ENCODE measurements at places on chromosomes 5 and 9.
A peak's percentile ranks its signal among the peaks of the same experiment; 100 is the strongest.

GRCh38 chr9:134641173-134641989 lies at the start of gene COL5A1:
Gene COL5A1 (plus strand): TSS chr9:134641803. CDS start chr9:134642188, 385 bp downstream.
- peak; percentile 92 for DNase-seq

- DNase-seq: no peak
Observed at GRCh38 chr5:80175337-80175736, 80.5 kb downstream of the SERINC5 start.

DNA sequence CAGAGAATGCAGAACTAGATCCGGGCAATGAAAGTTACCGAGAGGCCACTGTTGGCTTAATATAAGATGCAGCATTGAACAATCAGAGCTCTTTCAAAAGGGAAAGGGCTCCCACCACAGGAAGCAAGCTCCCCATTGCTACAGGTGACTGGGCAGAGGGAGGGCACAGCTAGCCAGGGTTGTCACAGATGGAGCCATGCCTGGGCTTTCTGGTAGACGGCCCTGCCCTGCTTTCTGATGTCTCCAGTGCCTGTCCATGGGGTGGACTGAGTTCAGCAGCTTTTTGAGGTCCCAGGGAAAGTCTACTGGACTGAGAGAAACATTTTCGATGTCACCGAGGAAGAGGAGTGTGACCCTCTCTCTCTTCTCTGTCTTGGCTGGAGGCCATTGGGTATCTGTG lies 14.1 kb downstream of the RGS3 start:
- DNase-seq: no peak

GRCh38 chr5:179777909-179778308 lies 15.9 kb upstream of the LTC4S start:
- no peak for DNase-seq

GRCh38 chr9:96644137-96644536 lies 11.0 kb downstream of the PRXL2C start:
- no peak for DNase-seq

- peak; percentile 64 for DNase-seq
Observed at GRCh38 chr9:22307013-22307711, 139.5 kb upstream of the DMRTA1 start.

- no peak for DNase-seq
Observed at GRCh38 chr5:108798513-108799265, 51.0 kb downstream of the FER start.

- no peak for DNase-seq
Observed at GRCh38 chr9:129558551-129559505, 62.1 kb downstream of the C9orf50 start.

- no peak for DNase-seq
Observed at GRCh38 chr9:115333277-115334070, 215.5 kb upstream of the TNC start.

DNA sequence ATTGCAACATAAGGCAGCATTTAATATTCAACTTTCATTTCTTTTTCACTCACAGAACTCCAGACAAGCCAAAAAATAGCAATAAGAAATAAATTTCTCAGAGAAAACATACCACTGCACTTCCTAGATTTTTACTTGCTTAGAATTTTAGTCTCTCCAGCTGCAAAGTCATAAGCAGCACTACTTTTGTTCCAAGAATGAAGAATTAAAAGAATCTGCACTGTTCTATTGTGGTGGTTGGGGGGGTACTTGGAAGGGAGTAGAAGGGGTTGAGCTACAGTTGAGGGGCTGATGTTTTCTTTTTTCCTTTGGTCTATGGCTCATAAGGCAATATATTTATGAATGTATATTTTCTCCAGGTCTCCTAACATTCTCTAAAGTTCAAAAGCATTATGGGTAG lies 144.5 kb downstream of the KIAA0825 start:
- peak; percentile 36 for DNase-seq

- no peak for DNase-seq
Observed at GRCh38 chr5:14937254-14937653, 65.7 kb upstream of the ANKH start.

GRCh38 chr9:77463151-77463550 lies 185.0 kb downstream of the GNA14 start:
- DNase-seq: no peak

DNA sequence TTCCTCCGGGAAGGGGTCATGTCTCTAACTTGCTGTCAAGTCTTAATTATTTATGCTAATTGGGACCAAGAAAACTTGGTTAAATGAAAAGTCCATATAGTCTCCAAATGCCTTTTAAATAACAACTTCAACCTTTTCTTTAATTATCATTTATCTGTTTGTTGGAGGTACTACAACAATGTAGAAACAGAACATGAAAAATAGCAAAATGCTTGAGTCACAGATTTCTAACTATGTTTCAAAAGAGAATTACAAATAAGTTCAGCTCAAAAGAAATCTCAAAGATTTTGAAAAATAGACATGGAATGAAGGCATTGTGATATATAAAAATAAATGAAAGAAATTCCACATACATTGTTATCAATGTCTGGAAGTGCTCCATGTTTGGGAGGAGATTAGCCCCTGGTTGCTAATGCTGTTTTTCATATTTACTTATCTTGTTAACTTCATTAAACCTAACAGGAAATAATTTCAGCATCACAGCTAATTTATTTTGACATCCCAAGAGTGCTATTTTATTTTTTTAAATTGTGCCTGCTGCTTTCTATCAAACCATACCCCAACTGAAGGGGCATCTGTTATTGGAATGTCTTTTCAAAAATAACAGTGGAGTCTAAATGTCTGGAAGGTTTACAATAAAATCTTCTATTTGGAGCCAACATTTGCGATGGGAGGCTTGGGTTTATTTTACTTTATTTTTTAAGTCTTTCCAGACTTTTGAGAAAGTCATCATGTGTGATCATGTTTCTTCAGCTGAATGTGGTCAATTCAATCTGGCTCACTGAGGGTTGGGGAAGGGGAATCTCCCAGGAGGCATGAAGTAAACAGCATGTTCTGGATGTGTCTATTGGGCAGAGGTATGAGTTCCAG lies 53.1 kb upstream of the ANKRD55 start:
- DNase-seq: no peak

DNA sequence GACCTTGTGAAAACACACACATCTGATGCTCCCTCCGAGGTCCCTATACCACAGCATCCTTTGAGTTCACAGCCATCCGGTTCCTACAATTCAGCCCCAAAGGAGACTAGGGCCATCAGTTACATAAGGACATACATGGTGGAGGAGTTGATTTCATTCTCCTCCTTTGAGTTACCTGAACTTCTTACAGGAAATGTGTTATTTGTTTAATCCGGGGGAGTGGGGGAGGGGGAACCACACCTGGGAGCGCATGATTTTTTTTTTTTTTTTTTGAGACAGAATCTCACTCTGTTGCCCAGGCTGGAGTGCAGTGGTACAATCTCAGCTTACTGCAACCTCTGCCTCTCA lies 30.7 kb downstream of the SEMA4D start:
- DNase-seq: no peak

- peak; percentile 96 for DNase-seq
Observed at GRCh38 chr9:76374783-76375559, 19.3 kb downstream of the RFK start.

DNA sequence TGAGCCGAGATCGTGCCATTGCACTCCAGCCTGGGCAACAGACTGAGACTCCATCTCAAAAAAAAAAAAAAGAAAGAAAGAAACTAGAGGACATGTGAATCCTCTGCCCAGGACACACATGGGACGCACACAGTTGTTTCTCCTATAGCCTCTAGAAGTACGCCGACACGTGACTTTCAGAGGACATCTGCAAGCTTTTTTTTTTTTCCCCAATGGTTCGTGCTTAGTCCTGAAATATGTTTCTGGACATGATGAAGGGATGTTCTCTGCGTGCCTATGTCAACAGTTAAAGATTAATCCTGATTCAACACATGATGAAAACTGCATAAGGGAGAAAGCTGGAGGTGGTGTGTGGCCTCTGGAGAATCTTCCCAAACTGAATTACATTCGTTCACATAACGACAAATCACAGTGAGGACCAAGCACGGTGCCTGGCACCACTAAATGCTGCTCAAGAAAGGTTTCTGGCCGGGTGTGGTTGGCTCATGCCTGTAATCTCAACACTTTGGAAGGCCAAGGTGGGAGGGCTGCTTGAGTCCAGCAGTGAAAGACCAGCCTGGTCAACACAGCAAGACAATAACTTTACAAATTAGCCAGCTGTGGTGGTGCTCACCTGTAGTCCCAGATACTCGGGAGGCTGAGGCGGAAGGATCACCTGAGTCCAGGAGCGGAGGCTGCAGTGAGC lies 9.8 kb downstream of the COL23A1 start:
- no peak for DNase-seq

GRCh38 chr5:77400645-77401044 lies 91.5 kb downstream of the WDR41 start:
- DNase-seq: peak; percentile 89

GRCh38 chr9:93950619-93951601 lies 4.2 kb downstream of the BARX1 start:
- DNase-seq: peak; percentile 17

- peak; percentile 46 for DNase-seq
Observed at GRCh38 chr5:72133212-72133990, 26.1 kb downstream of the MAP1B start.

DNA sequence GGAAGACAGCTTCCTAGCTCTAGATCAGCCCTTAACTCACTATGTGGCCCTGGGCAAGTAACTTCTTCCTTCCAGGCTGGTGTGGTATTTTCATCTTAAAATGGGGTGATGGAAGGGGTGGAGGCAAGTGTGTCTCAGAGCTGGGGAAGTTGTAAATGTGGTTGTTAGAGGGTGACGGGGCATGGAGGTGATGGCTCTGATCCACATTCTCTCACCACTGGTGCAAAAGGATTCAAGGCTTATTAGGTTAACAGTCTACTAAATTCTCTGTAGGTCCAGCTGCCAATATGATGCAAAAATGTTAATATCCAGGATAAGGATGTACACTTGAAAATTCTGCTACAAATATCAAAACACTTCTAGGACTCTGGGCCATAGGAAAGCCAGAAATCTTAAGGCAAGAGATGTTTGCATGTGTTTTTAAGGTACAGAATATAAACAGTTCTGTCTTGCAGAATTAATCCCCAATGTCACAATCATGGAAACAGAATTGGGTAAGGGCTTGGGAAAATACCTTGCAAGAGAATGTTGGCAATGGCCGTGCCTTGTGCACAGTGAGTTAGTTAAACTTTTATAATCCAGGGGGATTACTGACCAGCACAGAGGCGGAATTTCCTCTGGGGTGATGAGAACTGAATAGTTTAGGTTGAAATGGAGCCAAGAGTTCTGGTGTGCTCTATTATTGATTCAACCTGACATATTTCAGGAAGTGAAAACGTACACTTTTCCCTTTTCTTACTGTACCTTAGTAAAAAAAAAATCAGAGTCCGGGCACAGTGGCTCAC lies 19.8 kb downstream of the TNFSF15 start:
- peak; percentile 22 for DNase-seq

- no peak for DNase-seq
Observed at GRCh38 chr9:34984049-34984448, 5.5 kb upstream of the DNAJB5 start.
